ENCODE measurements at places on chromosomes 16 and 17.

DNA sequence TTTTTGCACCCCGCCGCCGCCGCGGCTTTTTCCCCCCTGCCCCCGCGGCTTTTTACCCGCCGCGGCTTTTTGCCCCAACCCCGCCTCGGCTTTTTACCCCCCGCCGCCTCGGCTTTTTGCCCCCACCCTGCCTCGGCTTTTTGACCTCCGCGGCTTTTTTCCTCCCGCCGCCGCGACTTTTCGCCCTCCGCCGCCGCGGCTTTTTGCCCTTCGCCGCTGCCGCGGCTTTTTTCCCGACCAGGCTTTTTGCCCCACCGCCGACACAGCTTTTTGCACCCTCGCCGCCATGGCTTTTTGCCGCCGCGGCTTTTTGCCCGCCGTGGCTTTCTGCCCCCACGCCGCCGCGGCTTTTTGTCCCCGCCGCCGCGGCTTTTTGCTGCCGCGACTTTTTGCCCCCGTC lies 137.0 kb upstream of the TP53TG3D start:
- DNase-seq, result no peak

- DNase-seq, result peak; percentile 81
Observed at GRCh38 chr16:57084257-57084770, 8.1 kb upstream of the CPNE2 start.

- no peak for DNase-seq
Observed at GRCh38 chr16:85658504-85659326, 30.0 kb downstream of the GINS2 start.

- no peak for DNase-seq
Observed at GRCh38 chr17:5467416-5467815, 1.4 kb downstream of the DHX33 start.

DNA sequence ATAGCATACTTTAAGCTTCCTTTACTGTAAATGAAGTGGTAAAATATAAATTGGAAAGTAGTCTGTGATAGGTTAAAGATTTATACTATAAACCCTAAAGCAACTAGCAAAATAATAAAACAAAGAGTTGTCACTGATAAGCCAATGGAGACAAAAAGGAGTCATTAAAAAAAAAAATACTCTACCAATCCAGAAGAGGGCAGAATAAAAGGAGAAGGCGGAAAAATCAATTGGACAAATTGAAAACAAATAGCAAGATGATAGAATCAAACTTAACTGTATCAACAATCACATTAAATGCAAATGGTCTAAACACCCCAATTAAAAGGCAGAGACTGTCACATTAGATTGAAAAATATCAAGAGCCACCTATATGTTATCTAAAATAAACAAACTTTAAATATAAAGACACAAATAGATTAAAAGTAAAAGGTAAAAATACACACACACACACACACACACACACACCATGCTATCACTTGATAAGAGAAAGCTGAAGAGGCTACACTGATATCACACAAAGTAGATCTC lies 71.8 kb downstream of the CACNG1 start:
- no peak for DNase-seq

DNA sequence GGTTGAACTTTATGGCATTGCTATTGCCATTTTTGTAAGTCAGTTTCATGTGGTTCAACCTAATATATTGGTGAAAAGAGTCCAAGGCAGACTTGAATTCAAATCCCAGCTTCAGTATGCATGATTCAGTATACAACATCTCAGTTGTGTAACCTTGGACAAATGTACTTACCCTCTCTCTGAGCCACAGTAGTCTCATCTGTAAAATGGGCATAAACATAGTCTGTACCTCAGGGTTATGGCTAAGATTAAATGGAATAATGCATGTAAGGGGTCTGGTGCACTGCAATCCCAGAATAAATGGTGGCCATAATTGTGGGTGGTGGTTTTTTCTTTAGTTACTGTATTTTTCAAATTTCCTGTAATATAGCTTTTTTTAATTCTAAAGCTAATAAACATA lies 4.7 kb upstream of the ADAP2 start:
- DNase-seq, result no peak

GRCh38 chr16:70294385-70295025 lies 4.5 kb upstream of the DDX19B start:
- DNase-seq, result no peak

DNA sequence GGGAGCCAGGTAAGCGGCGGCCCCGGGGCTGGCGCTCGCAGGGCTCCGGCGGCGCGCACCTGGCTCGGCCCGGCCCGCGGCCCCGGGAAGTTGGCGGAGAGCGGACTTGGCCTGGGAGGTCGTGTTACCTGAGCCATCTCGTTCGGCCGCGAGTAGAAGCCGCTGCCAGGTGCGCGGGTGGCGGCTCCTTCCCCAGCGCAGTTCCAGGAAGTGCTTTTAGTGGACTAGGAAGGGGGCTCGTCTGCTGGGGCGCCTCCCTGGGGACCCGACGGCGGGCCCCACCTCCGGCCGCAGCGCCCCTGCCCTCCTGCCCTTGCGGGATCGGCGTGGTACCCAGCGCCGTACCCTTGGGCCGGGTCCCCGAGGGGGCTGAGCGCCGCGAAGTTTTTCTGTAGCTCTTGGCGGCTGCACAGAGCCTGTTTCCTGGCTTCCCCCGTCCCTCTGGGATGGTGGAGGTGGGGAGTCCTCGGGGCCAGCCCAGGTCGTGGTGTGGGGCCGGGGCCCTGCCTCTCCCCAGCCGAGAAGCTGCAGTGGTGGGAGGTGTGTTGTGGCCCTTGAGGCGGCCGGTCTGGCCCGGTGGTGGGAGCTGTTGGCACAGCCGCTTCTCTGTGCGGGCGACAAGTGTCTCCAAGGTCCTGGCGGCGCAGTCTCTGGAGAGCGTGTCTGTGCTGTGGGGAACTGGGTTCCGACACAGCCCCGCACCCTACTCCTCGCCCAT lies 96.9 kb downstream of the RAB11FIP4 start:
- DNase-seq, result peak; percentile 44

GRCh38 chr17:68238871-68239253 lies 9.0 kb upstream of the AMZ2 start:
- no peak for DNase-seq

DNA sequence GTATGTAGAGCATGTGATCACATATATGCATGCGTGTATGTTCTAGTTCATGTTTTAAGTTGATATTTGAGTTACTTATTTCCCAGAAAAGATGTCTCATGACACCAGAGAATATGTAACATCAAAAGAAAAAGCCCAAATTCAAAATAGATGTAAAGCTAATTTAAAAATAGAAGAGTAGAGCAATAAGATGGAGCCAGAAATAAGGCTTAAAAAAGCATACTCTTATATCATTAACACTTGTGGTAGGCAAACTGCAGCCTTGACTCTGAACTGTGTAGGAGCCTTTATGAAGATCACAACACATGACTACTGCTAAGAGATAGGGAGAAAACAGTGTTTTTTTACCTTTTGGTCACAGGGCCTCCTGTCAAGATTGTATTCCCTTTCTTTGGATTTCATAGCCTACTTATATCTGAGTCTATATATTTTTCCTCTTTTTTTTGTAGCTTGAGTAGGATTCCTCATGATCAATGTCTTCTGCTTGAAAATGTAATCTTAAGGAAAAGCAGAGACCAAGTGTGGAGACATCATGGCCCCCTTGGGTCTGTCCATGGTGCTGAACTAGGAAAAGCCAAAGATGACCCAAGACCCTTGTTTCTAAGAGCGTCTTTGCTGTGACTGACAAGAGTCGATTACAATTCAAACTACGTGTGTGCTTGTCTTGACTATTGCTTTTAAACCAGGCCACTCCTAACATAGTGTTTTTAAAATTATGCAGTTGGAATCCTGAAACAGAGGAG lies 390.4 kb downstream of the SHISA9 start:
- no peak for DNase-seq

DNA sequence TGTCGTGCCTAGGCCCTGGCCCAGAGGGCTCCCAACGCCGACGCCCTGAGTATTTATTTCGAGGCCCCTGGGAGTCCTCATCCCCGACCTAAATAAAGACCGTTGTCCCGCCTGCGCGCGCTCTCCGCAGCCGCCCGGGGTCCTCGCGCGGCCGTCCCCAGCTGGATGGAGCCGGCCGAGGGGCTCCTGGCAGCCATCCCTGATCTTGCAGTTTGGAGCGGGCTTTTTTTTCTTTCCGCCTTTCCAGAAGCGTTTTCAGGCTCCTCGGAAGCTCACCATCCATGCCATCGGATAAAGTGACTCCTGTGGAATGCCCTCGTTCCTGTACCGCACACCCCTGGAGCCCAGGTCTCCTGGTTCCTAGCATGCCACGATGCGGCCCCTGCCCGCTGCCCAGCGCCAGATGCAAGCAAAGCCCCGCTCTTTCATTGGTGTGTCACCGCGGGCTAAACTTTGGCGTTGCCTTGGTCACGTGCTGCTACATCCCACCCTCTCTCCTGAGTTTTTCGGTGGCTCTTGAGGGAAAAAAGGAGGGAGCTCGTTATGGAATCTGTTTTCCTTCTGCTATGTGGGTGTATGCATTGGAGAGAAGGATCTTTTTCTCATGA lies 716 bp downstream of the TMEM94 start:
- DNase-seq, result peak; percentile 18

- DNase-seq, result no peak
Observed at GRCh38 chr16:4517812-4518680, 20.5 kb downstream of the CDIP1 start.

DNA sequence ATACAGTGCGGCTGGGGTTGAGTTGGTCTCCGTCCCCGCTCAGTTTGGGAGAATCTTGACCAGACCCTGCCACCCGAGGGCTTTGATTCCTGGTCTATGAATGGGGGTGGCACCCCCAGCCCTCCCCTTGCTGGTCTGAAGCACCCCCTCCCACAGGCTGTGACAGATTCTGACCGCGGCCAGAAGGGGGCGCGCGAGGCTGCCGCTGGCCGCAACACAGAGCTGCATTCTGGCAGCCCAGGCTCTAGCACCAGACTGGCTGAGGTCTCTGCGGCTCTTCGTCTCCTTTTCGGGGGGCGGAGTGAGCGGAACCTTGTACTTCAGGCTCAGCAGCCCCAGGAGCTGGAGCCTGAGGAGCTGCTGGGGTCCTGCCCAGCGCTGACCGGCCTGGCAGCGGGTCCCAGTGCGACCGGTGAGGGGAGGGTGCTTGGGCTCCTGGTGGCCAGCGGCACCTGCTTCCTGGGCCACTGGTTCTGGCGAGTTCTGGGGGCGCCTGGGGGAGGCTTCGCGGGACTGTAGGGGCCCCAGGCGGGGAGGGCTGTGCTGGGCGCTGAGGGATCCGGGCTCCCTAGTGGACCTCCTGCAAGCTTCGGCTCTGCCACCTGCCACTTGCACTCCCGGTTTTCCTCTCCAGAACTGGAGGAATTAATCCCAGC lies 1011.6 kb downstream of the KCNJ18 start:
- no peak for DNase-seq

GRCh38 chr17:74543406-74543805 lies 2.5 kb downstream of the CD300C start:
- no peak for DNase-seq

- DNase-seq, result no peak
Observed at GRCh38 chr16:85901773-85902365, 2.9 kb downstream of the IRF8 start.

DNA sequence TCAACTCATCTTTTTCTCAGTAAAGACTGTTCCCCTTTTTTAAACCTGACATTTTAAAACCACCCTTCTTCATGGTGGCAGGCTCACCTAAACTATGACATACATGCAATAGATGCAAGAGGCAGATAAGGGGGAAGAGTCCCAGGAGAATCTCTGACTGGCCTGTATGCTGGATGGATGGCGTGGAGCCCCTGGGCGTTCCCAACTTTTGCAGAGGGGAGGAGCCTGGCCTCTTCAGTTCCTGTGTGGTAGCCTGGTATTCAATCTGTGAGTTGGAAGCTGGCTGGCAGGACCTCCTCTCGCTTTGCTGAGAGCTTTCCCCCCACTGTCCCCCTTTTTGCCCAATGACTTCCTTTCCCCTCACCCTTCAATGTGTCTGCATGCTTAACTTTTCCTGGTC lies 217.6 kb upstream of the CA10 start:
- no peak for DNase-seq

GRCh38 chr17:72942579-72942978 lies 149.9 kb downstream of the SLC39A11 start:
- no peak for DNase-seq

DNA sequence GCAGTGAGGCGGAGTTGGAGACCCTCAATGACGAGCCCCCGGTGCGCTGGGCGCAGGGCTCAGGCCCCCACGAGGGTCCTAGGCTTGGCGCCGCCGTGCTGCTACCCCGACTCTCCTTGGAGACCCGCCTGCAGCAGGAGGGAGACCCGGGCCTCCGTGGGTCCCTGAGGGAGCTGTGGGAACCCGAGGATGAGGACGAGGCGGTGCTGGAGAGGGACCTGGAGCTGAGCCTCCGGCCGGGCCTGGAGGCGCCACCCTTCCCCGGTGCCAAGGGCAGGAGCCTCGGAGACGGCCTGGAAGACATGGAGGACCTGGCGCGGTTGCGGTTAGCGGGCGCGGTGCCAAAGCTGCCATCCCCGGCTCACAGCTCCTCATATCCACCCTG lies 2.3 kb downstream of the MYO15B start:
- DNase-seq, result no peak

GRCh38 chr17:33811004-33811760 lies 443.9 kb upstream of the CCL2 start:
- no peak for DNase-seq

- no peak for DNase-seq
Observed at GRCh38 chr17:48207776-48208544, 100.4 kb downstream of the SNX11 start.

DNA sequence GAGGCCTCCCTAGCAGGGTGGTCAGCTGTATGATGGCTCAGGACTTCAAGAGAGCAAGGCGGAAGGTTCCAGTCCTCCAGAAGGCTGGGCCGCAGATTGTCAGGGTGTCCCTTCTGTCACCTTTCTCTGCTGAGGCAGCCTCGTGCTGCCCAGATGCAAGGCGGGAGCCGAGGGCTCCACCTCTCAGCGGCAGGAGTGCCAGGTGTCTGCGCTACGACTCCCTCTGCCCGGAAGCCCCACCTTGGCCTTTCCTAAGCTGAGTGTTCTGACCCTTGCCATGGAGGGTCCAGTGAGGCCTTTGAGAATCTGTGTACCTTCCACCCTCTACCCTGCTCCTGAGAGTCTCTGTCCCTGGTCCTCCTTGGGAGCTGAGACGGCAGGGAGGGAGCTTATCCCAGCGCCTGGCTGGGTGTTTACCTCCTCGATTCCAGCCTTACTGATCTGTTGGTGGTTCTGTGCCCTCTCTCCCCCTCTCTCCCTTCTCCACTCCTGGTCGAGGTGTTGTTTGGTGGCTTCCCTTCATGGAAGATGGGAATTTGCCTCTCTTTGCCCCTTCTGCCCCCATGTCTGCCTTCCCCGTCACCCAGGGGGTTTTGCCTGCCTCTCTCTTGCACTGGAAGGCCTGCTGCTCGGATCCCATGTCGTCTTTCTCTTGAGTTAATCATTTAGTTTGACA lies 2.2 kb upstream of the ZNF750 start:
- DNase-seq, result no peak

GRCh38 chr17:70104791-70105523 lies 29.9 kb downstream of the KCNJ16 start:
- no peak for DNase-seq
